Effector memory CD4-positive, alpha-beta T cell (primary cell): ENCODE measurements at places on chromosomes 7 and 10.

DNA sequence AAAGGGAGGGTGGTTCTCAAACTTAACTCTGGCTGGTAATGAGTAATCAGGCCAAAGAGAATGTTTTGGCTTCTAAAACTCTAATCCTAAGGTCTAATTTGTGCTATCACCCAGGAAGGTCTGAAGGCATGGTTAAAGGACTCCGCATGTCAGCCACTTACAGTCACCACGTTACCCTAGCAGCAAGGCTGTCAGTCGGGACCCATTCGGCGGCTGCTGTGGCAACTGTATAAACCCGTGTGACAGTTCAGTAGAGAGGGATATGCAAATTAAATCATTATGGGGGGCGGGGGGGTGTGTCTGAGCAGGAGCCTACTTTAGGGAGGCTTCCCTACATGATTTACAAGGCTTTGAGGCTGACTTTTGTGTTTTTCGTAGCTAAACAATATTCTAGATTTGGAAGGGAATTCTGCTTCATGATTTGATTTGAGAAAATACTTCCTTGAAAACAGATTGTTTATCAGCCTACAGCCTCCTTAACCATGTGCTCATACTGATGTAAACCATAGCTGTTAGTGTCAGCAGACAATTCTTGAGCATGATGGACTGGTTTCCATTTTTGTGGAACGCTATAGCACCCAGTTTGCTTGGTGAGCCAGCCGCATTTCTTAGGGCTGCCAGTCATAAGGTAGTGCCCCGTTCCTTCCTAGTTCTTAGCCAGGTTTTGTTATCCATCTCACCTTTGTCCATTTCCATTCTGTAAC, 284.4 kb downstream of the USP6NL start:
- DNase-seq, result no peak

- no peak for DNase-seq
These were observed 157.3 kb upstream of the NPVF start for GRCh38 chr7:25385506-25386136.

GRCh38 chr7:82373926-82374635, 69.5 kb downstream of the CACNA2D1 start:
- DNase-seq, result no peak

- DNase-seq, result no peak
These were observed 1009.0 kb downstream of the LRMDA start for GRCh38 chr10:76440426-76440825.

- peak; percentile 84 for DNase-seq
These were observed at the start of gene CBX3 for GRCh38 chr7:26201247-26202018. Gene CBX3, plus strand, starts transcription at chr7:26201745. Its CDS starts 1,254 bp downstream, at chr7:26202999.

GRCh38 chr10:123788981-123789380, 102.6 kb downstream of the CPXM2 start:
- no peak for DNase-seq

- no peak for DNase-seq
These were observed 14.4 kb downstream of the SCIN start for GRCh38 chr7:12584930-12585329.

DNA sequence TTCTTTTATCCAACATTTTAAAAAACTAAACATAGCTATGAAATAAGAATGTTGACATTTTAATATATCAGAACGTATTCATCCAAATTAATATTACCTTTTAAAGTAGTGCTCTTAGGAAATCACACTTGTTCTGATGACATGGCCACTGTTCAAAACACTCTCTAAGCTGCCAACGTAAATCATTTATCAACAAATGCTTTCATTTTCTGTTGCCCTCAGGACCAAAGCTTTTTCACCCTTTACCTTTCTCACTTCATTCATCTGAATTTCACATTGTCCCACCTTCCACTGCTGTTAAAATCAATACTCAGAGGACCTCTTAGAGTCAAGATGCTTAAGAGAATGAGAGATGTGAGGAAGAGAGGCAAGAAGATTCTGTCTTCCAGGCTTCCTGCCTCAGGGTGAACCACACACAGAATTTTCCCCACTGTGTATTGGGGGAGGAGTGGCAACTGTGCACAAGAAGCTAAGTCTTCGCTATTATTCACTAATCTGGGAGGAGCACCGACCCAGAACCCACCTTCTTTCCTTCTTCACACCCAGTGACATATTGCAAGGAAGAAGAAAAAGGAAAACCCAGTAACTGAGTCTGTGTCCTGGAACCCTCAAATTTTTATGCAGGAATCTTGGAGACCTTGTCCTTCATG, 21.0 kb downstream of the HIBADH start:
- DNase-seq, result no peak

DNA sequence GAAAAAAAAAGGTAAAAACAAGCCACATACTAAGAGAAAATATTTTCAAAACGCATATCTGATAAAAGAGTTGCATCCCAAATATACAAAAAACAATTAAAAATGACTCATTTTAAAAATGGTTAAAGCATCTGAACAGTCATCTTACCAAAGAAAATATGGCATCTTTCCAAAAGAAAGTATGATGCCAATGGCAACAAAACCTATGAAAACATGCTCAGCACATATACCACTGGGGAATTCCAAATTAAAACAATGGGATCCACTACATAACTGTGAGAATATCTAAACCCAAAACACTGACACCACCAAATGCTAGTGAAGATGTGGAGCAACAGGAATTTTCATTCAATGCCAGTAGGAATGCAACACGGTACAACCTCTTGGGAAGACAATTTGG, 39.3 kb downstream of the VSTM2A start:
- no peak for DNase-seq

GRCh38 chr7:128210036-128210347, 31.1 kb upstream of the LEP start:
- DNase-seq, result no peak

- DNase-seq, result no peak
These were observed 46.3 kb downstream of the STARD3NL start for GRCh38 chr7:38224392-38224791.

DNA sequence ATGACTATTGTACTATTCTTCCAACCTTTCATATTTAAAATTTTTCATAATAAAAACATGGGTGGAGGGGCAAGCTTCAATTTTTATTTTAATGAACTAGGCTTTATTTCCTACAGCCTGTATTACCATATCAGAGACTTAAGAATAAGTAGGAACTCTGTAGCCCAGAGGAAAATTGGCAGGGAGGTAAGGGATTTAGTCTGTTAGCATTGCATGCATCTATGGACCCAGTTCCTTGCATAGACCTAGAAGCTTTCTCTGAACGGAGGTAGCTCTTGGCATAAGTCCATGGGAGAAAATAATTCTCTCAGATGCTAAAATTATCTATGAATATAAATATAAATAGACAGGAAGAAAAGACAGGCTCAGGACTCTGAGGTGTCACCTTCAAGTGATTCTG, 31.4 kb upstream of the CCDC6 start:
- DNase-seq, result no peak

GRCh38 chr10:89371987-89372386, 5.9 kb upstream of the IFIT1B start:
- DNase-seq, result no peak

- no peak for DNase-seq
These were observed 8.2 kb upstream of the NRG3 start for GRCh38 chr10:81866753-81867152.

DNA sequence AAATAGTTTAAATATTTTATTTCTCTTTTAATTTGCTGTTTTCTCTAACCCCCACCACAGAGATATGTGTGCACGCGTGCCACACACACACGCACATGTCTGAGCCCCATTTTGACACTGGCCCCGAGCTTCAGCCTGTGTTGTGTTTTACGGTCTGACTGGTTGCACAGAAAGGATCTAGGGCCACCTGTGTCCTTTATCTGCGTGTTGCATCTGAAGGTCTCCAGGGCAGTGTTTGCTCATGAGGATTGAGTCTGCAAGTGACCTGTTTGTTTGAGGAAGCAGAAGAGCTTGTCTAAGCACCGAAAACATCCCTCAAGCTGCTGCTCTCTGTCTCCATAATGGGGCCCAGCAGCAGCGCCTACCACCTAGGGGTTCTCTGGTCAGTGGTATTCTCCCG, 266.4 kb upstream of the LYZL1 start:
- DNase-seq, result no peak

- no peak for DNase-seq
These were observed 57.2 kb upstream of the ELN start for GRCh38 chr7:73970801-73971229.

- DNase-seq, result no peak
These were observed 626 bp downstream of the PRPF18 start for GRCh38 chr10:13587391-13587790.

- DNase-seq, result no peak
These were observed 30.4 kb downstream of the LAMB4 start for GRCh38 chr7:108099713-108100112.

GRCh38 chr7:31487071-31487470, 26.8 kb upstream of the ITPRID1 start:
- DNase-seq, result no peak

- DNase-seq, result no peak
These were observed 53.1 kb upstream of the C7orf33 start for GRCh38 chr7:148537435-148537834.

DNA sequence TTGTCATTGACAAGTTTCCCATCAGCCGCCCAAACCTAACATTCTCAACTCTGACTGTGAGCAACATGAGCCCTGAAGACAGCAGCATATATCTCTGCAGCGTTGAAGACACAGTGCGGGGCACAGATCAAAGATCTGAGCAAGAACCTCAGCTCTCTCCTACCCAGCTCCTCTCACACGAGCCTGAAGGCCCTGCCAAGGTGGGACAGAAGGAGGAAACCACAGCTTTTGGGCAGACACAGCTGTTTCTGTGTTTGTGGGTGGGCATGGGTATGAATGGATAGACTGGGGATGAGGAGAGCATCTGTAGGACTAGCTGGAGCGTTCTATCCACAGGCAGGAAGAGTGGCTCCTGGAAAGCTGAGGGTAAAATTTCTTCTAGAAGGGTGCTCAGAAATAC, 8.5 kb upstream of the PRSS1 start:
- DNase-seq, result no peak

DNA sequence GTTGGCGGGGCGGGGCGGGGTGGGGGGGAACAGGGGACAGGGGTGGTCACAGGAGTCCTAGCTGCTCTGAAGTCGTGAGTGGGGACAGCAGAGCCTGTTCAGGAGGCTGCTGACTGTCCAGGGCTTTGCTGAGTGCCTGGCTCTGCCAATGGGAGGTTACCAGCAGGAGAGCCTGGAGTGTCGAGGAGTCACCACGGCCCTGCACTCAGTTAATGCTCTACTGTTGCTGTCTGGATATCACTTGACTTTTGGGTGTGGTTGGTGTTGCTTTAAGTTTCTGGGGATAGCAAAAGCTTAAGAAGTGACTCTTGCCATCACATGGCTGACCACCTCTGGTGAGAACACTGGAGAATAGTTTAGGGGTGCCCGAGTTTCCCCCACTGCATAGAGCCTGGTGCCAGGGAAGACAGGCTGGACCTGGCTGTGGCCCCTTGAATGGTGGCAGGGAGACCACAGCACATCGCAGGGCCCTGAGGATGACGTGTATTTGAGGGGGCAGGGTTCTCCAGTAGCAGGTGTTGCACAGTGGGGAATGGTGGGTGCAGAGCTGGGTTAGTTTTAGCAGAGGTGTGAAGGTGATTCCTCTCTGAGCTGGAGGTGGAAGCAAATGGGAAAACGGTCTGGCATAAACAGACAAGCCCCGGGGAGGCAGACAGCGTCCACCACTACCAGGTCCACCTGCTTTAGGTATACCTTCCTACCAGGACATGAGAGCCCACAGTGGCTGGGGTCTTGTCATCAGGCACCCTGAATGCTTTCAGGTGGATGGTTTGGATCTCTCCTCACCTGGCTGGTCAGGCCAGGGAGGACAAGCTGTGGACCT, 54.2 kb upstream of the CAMK2B start:
- no peak for DNase-seq

- no peak for DNase-seq
These were observed 104.5 kb downstream of the MACC1 start for GRCh38 chr7:20112696-20113095.

- no peak for DNase-seq
These were observed 42.1 kb upstream of the EMX2 start for GRCh38 chr10:117500456-117500855.

DNA sequence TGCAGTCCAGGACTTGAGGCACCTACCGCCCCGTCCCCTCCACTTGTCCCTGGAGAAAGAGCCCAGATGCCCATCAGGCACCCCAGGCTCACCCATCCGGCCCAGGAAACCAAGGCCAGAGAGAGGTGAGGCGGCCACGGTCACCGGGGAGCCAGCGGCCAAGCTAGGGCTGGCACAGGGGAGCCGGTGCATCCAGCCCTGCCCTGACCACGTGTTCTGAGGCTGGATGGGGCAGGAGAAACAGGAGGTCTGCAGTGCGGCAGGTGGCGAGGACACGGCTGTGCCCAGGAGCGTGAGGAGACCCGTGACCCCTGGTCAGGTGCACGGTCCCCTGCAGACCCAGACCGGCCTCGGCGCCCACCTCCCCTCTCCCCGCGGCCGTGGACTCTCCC, 27.6 kb downstream of the UNCX start:
- no peak for DNase-seq

DNA sequence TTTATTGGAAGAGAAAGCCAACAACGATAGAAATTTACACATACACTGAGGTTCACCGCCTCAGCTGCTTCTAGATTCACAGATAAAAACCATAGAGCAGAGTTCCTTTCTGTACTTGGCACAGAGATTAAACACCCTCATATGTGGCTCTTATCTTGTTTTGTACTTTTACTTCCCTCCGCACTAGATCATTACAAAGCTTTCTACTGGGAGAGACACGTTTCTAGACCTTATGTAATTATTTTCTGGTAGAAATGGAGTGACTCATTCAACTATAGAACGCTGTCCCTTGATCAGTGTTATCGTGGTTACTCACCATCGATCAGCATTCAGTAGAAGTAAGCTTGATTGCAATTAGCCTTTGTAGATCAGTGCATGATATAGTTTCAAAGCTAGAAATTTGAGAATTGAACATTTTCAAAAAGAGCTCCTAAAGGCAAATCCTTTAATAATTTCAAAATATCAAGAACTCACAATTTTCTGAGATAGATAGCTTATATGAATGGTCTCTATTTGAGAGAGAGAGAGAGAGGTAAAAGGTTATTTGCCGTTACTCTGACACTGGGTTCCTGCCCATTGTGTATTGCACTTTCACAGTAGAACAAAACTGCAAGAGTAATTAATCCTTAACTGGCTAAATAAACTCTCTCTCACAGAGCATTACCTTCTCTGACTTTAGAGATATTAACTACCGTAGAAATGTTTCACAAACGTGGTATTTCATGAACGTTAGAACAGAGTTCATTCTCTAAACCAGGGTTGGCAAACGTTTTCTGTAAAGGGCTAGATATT, 26.1 kb upstream of the DNAJC1 start:
- DNase-seq, result no peak

DNA sequence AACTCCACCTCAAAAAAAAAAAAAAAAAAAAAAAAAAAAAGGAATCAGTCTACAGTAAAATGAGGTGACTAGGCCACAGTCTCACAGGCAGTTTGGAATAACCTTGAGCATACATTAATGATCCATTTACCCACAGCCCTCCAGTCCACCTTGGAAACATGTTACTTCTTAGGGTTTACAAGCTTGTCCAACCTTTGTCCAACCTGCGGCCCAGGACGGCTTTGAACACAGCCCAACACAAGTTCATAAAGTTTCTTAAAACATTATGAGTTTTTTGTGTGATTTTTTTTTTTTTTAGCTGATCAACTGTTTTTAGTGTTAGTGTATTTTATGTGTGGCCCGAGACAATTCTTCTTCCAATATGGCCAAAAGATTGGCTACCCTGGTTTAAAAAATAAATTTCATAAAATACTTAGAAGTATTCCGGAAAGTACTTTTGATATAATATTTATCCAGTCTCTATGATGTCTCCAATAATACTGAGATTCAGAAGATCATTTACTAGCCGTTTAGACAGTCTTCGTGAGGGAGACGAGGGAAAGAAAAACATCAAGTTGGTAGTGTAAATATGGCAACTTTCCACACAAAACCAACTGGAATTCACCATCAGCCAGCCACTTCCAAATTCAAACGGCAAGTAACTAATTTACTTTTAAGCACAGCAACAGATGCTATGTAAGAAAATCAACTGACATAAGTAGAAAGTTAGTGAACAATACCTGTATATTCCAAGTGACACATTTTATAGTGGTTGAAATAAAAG, 9.9 kb downstream of the BAZ1B start:
- DNase-seq, result no peak
